ENCODE measurements at places on chromosomes 12 and 14.
A peak's percentile ranks its signal among the peaks of the same experiment; 100 is the strongest.

GRCh38 chr12:19744705-19745218 is 305.5 kb downstream of the AEBP2 start:
- ATAC-seq = no peak

- ATAC-seq = no peak
These were observed 4.6 kb upstream of the SLCO1B3 start for GRCh38 chr12:20805921-20806320.

GRCh38 chr14:101113108-101113612 is 209.6 kb upstream of the RTL1 start:
- no peak for ATAC-seq

- no peak for ATAC-seq
These were observed 52.6 kb upstream of the FBRSL1 start for GRCh38 chr12:132437252-132437932.

DNA sequence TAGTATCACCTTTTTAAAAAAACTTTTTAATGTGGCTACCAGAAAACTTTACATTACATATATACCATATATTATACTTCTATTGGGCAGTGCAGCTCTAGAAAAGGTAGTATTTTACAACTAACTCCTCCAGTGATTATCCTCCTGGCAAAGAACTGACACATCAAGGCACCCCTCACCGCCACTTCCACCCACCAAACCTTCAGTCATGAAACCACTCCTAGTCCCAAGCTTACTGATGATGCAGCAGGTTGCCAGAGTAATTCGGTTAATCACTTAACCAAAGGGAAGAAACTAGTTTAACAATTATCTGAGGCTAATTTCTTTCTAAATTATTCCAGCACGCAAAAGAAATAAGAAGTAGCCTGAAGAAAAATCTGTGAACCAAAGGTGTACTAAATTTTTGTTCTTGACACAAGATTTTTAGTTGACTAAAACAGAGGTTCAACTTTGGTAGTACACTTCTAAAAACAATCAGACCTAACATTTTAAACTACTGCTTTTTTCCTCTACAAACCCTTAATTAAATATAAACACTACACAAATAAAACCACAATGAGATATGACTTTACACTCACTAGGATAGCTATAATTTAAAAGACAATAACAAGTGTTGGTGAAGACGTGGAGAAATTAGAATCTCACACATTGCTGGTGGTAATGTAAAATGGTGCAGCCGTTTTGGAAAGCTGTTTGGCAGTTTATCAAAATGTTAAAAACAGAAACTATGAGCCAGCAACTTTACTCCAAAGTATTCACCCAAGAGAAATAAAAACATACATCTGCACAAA is 16.7 kb downstream of the SPPL3 start:
- ATAC-seq = no peak

DNA sequence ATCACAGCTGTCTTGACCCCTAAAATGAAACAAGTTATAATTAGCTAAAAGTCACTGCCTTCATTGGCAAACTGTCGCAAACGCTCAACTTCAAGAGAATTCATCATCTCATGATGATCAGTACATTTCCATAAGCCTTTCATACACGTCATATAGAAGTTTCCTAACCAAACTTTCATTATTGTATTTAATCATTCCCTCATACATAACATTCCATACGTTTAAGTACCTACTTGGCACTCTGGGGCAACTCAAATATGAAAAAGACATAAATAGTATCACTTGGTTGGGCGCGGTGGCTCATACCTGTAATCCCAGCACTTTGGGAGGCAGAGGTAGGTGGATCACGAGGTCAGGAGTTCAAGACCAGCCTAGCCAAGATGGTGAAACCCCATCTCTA is 12.4 kb upstream of the PPP2R5E start:
- ATAC-seq = peak; percentile 27

All from activated CD4-positive, CD25-positive, alpha-beta regulatory T cell treated with anti-CD3 and anti-CD28 coated beads, Interleukin-2, amount 50 U/mL, for 24 hours (primary cell).